T follicular helper cell (primary cell): ENCODE measurements at places on chromosomes 13 and 19.

- DNase-seq: no peak
Measured at GRCh38 chr19:10552510-10553053, 8.9 kb downstream of the ATG4D start.

DNA sequence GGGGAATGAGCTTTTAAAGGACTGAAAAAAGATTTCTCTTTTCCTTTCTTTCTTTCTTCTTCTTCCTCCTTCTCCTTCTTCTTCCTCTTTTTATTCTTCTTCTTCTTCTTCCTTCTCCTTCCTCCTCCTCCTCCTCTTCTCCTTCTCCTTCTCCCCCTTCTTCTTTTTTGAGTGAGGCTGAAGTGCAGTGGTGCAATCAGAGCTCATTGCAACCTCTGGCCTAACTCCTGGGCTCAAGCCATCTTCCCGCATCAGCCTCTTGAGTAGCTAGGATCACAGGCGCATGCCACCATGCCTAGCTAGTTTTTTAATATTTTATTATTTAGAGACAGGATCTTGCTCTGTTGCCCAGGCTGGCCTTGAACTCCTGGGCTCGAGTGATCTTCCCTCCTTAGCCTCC is 120.9 kb upstream of the KL start:
- DNase-seq: no peak

GRCh38 chr13:41660411-41660810 is 203.1 kb downstream of the RGCC start:
- DNase-seq: no peak

DNA sequence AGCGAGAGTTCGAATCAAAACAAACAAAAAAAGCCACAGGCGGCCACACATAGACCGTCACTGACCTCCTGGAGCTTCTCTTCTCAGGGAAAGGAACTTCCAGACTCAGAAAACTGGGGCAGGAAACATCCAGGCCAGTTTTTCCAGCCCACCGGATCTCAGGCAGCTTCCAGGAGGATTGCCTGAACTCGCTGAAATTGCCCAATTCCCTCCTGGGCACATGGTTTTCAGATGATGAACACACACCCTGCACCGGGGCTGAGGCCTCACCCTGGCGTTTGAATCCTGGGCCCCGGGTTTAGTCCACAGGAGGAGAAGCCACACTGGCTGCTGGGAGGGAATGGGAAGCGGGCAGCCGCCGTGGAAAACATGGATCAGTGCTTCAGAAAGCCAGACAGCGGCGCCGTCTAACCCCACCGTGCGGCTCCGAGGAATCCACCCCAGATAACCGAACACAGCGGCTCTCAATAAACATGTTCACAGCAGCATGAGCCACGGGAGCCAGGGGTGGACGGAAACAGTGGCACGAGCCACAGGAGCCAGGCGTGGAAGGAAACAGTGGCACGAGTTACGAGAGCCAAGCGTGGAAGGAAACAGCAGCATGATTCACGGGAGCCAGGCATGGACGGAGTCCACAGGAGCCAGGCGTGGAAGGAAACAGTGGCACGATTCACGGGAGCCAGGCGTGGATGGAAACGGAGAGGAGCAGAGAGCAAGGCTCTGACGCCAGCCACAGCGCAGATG is 18.2 kb upstream of the PTBP1 start:
- DNase-seq: no peak

DNA sequence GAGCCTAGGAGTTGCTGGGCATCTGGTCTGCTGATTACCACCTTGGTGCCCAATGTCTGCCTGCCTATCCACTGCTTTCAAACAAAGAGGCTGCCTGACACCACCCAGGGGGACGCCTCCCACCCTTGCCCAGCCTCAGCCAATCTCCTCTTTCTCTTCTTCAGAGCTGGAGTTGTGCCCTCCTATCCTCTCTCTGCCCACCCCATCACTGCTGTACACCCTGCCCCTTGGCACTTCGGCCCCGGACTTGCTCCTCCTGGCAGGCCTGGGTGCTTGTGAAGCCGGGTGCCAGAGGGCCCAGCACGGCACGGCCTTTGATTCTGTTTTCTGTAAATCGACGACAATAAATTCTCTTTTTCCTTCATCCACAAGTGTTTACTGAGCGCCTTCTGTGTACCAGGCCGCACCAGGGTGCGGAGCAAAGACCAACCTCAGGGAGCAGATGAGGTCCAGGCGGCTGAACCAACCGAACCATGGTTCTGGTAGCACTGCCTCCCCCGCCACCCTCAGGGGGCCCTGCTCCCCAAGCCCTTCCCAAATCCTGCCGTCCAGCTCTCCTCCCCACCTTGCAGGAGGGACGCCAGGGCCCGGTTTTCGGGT is 5.0 kb downstream of the RNF225 start:
- no peak for DNase-seq
